SJCRH30 (cell line): ENCODE measurements at places on chromosomes 5 and 9. TPM values are rescaled to one million over a fixed set of nuclear protein-coding genes. Genes with fewer than 3 reads are reported as not detected.

DNA sequence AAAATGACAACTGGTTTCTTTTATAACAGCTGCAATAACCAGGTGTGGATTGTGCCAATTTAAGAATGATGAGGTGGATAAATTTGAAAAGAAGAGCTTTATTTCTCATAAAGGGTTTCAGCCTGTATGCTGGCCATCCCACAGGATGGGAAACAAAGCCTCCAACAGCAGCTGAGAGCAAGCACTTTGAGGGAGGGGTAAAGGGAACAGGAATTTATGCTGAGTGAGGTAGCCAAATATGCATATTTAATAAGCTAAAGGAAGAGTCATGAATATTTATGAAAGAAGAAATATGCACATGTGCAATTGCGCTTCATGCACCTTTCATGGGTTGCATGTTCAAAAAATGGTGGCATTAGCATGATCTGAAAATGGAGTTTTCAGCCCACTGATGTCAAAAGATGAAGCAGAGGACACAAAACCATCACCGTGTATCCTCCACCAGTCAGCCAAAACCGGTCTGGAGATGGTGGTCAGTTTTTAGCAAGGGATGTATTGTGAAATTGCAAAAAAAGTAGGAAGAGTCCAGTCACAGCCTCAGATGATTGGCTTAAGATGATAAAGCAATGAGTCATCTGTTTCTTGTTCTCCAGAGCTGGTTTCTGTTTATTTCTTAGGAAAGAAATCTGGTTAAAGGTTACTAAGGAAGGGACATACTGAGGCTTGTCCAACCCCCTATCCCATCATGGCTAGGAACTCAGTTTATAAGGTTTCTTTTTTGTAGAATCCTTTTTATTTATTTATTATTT lies 47.9 kb downstream of the DEPDC1B start:
- H3K27ac ChIP-seq = no peak overlapping the region
- DNase-seq = no peak
- H3K27me3 ChIP-seq = no peaks in the 10 kb centered on the region
- 0 out of 2 replicates have a peak, but pooled peaks cover 3% of the 10 kb centered on the region for H3K36me3 ChIP-seq
- no peaks in the 10 kb centered on the region for H3K4me1 ChIP-seq
- no peak overlapping the region for H3K4me3 ChIP-seq

- no peak overlapping the region; the same call in 1 of the 2 replicates for H3K27ac ChIP-seq
- H3K4me1 ChIP-seq = peaks cover 14% of the 10 kb centered on the region
- DNase-seq = peak; percentile 64
- H3K4me3 ChIP-seq = no peak overlapping the region
- H3K36me3 ChIP-seq = no peaks in the 10 kb centered on the region
- H3K27me3 ChIP-seq = no peaks in the 10 kb centered on the region
Measured at GRCh38 chr5:132414634-132415378, 45.3 kb downstream of the SLC22A5 start.

DNA sequence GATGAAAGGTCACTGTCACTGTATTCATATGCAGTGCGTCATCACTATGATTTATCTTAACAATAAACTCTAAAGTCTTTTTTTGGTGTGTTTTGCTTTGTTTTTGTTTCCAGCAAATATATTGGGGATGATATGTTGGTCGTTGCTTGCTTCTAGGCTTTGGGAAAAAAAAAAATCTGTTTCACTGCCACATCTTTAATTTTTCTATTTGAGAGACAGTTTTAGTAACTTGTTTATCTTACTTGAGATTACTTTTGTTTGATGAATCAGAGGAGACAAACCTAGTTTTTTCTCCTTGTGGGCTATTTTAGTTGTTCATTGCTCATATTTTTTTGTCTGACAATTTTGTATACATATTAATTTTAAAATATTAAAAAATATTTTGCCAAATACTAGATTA lies 19.4 kb downstream of the CWC27 start:
- no peak for DNase-seq
- H3K4me3 ChIP-seq = no peak overlapping the region
- H3K4me1 ChIP-seq = no peaks in the 10 kb centered on the region
- H3K27ac ChIP-seq = no peak overlapping the region
- H3K27me3 ChIP-seq = no peaks in the 10 kb centered on the region

DNA sequence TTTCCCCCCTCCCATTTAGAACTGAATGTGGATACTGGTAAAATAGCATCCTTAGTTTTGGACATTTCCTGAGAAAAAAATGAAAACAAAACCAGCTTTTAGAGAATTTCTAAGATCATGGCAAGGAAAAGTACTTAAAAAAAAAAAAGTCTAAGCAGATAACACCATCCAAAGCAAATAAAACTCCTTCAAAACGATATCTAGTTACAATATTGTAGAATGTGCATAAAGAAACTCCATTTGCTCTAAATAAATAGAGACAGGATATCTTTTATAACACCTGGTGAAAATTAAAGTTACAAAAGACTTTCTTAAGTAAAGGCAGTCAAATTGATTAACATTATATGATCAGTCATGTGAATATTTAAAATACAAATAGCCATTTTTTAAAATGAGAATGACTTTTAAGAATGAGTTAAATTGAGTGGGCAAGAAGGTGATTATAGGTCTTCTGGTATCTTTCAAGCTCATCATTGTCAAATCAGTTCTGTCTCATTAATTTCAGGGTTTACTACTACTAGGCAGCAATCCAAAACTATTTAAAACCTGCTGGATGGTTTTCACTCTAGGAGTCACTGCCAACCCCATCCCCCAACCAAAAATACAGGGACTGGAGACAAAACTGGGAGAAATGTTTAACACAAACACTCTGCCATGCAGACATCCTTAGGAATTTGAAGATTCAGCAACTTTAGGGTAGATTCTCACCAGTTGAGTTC lies 382.6 kb downstream of the ADGRV1 start:
- H3K27me3 ChIP-seq = no peaks in the 10 kb centered on the region
- H3K4me1 ChIP-seq = no peaks in the 10 kb centered on the region
- no peak for DNase-seq
- no peak overlapping the region for H3K4me3 ChIP-seq
- no peaks in the 10 kb centered on the region for H3K36me3 ChIP-seq

GRCh38 chr5:161372682-161373344 lies 173.7 kb downstream of the GABRB2 start:
- no peaks in the 10 kb centered on the region; the same call in none of the 2 replicates for H3K27me3 ChIP-seq
- DNase-seq = no peak
- no peaks in the 10 kb centered on the region for H3K4me1 ChIP-seq
- no peaks in the 10 kb centered on the region for H3K36me3 ChIP-seq

DNA sequence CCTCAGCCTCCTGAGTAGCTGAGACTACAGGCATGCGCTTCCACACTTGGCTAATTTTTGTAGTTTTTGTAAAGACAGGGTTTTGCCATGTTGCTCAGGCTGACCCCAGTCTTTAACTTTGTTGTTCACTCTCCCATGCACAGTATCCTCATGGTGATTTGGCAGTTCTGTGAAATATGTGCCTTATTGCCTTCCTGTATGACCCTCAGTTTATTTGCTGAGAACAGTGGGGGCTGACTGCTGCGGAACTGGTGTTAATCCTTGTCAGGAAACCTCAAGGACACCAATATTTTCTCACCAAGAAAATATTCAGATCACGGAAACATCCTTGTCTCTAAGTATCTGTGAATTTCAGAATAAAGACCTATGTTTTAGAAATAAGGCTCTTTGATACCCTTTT lies 287.8 kb downstream of the ARRDC3 start:
- no peak for DNase-seq
- no peaks in the 10 kb centered on the region for H3K36me3 ChIP-seq
- H3K4me3 ChIP-seq = no peak overlapping the region
- no peaks in the 10 kb centered on the region for H3K27me3 ChIP-seq
- H3K27ac ChIP-seq = no peak overlapping the region

PCDHB9 gene
- 4.9 and 5.1 TPM in 2 replicates for total RNA-seq
